ENCODE measurements at places on chromosomes 6 and 20.

DNA sequence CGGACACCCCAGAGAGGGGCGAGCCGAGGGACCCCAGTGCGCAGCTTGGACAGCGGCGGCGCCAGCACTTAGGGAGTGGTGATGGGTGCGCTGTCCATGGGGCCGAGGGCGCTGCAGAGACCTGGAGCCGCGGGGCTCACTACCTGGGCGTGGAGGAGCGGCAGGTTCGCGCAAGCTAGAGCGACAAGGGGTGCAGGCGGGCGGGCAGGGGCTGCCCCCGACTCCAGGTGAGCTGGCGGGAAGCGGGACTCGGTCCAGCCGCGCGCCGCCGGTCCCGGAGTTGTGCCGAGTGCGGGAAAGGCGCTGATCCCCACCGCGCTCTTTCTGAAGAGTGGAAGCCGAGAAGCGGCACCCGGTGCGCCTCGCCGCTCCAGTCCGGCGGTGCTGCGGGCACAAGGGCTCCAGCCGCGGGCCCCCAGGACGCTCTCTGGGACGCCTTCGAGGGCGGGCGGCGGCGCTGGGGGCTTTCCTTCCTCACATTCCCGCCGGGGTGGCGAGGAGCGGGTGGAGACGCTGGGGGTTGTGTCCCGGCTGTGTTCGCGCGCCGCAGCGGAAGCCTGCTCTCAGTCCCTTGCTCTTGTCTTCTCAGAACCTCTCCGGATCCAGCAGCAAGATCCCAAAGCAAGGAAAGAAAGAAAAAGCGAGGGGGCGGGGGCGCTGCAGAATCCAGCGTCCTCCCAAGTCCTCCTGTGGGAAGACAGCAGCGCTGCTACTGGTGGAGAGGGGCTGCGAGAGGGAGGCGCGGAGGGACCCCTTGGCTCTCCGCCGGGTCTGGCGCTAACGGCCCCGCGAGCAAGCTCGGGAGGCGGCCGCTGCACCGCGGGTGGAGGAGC, at the start of gene B3GAT2:
Gene B3GAT2, minus strand, starts transcription at position 610 of the 833 bp plus-strand sequence. CDS start 631 bp downstream, outside the sequence.
- DNase-seq, result no peak

DNA sequence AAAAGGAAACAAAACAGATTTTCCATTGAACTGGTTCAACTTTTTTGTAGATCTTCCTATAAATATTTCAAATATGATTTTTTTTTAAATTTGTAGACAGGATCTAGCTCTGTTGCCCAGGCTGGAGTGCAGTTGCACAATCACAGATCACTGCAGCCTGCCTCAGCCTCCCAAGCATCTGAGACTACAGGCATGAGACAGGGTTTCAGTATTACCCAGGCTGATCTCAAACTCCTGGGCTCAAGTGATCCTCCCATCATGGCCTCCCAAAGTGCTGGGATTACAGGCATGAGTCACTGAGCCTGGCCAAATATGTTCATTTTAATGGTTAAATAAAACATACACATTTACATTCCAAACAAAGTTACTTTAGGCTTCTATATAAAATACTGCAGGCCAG, 33.6 kb downstream of the SAMHD1 start:
- no peak for DNase-seq

GRCh38 chr6:106522562-106523250, 106.6 kb downstream of the RTN4IP1 start:
- DNase-seq, result no peak

DNA sequence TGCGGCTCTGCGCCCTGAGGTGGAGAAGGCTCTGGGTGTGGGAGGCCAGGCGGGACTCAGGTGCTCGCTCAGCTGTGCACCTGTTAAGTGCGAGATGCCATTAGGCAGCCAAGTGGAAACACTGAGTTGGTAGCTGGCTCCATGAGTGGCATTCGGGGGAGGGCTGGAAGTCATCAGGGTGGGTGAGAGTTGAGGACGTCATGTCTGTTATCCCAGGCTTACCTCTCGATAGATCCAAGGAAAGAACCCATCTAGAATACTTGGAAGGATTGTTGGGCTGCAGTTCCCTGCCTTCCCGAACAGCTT, 41.3 kb downstream of the TAF8 start:
- DNase-seq, result no peak

- DNase-seq, result no peak
These were observed 321.8 kb downstream of the HACE1 start for GRCh38 chr6:104537872-104538271.

GRCh38 chr20:33915726-33916331, 77.9 kb upstream of the RALY start:
- DNase-seq, result peak; percentile 39

GRCh38 chr20:23119456-23120216, 33.5 kb upstream of the CD93 start:
- DNase-seq, result no peak

DNA sequence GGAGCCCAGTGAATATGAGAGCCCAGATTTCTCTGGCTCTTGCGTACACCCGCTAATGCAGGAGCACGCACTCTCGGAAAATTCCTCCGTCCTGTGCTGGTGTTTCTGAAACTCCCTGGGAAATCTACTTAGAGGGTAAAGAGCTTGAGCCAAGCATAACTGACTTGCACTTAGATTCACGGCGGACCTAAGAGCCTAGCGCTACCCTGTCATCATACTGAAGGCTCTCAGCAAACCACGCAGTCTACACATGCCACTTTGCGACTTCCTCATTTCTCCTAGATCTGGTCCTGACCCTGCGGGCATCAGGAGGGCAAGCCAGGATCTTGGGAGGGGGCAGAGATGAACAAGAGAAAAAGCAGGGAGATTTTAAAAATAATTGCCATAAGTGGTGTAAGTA, 324.7 kb downstream of the CD83 start:
- no peak for DNase-seq

DNA sequence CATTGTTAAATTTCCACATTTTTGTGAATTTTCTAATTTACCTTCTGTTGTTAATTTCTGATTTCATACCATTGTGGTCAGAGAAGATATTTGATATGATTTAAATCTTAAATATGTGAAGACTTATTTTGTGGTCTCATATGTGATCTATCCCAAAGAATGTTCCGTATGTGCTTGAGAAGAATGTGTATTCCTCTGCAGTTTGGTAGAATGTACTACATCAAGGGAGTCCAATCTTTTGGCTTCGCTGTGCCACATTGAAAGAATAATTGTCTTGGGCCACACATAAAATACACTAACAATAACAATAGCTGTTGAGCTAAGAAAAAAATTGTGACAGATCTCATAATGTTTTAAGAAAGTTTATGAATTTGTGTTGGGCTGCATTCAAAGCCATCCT, 176.2 kb upstream of the PRND start:
- no peak for DNase-seq

DNA sequence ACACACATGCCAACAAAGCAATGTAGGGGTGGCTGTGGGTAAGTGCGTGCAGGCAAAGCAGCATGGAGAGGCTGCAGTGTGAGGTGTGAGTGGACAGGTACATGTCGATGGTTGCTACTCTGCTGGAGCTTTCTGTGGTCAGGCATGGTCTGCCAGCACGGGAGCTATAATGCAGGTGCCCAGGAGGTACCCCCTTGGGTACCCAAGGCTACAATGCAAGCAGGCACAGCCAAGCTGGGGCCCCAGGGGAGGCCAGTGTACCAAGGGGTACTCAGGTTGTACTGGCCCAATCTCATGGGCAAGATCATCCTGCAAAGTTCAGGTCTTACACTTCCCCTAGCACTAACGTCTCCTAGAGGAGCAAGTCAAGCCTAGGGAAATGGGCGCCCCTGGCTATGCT, 58.4 kb upstream of the IRAK1BP1 start:
- DNase-seq, result no peak

GRCh38 chr6:40472353-40472752, 114.8 kb downstream of the LRFN2 start:
- no peak for DNase-seq

- DNase-seq, result no peak
These were observed 10.9 kb upstream of the GCM1 start for GRCh38 chr6:53159558-53159957.

- no peak for DNase-seq
These were observed 72.7 kb downstream of the FAXC start for GRCh38 chr6:99276747-99277146.

- no peak for DNase-seq
These were observed 1.6 kb upstream of the TRIB3 start for GRCh38 chr20:378961-379336.

GRCh38 chr6:126516411-126516810, 176.5 kb downstream of the CENPW start:
- no peak for DNase-seq

GRCh38 chr20:17343656-17344452, 117.0 kb downstream of the PCSK2 start:
- DNase-seq, result no peak

- DNase-seq, result no peak
These were observed 11.8 kb downstream of the HTR1B start for GRCh38 chr6:77451466-77451865.

GRCh38 chr6:474453-475185, 83.1 kb downstream of the IRF4 start:
- DNase-seq, result peak; percentile 91

GRCh38 chr6:28586324-28586723, 60.6 kb downstream of the GPX5 start:
- no peak for DNase-seq

GRCh38 chr6:53982366-53983050, 128.7 kb upstream of the MLIP start:
- no peak for DNase-seq

- DNase-seq, result no peak
These were observed 33.8 kb downstream of the SERPINB6 start for GRCh38 chr6:2937627-2938003.

GRCh38 chr20:1505361-1505760, 14.1 kb upstream of the SIRPB2 start:
- no peak for DNase-seq

GRCh38 chr6:166258854-166259276, 49.3 kb downstream of the PRR18 start:
- peak; percentile 38 for DNase-seq

DNA sequence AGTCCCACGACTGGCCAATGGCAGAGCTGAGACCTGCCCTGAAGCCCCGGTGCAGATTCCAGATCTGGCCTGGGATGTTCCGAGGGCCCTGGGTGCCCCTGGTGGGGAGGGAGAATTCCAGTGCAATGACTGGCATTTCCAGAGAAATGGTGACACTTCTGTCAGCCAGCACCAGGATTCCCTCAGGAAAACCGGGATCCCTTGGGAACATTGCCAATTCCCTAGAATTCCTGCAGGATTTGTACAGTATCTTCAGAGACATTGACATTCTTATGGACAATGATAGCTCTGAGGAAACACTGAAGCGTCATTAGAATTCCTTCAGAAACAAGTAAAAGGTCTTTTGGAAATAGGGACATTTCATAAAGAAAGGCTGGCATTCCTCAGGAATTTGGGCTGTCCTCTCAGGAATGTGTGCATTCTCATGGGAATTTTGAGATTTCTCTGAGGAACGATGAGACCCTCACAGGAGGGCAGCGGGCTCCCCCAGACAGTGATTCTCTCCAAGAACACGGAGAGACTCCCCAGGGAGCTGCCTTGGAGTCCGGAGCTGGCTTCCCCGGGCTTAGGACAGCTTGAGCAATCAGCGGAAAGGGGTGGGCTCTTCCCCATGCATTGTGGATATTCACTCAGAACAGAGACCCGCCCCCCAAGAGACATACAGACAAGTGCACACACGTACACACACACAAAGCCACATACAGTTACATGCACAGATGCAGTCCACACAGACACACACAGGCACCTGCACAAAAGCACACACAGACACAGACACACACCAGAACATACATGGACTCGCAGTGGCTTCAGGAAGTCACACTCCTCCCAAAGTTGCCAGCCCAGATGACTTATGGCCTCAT, 35.2 kb upstream of the BPIFA2 start:
- DNase-seq, result no peak

DNA sequence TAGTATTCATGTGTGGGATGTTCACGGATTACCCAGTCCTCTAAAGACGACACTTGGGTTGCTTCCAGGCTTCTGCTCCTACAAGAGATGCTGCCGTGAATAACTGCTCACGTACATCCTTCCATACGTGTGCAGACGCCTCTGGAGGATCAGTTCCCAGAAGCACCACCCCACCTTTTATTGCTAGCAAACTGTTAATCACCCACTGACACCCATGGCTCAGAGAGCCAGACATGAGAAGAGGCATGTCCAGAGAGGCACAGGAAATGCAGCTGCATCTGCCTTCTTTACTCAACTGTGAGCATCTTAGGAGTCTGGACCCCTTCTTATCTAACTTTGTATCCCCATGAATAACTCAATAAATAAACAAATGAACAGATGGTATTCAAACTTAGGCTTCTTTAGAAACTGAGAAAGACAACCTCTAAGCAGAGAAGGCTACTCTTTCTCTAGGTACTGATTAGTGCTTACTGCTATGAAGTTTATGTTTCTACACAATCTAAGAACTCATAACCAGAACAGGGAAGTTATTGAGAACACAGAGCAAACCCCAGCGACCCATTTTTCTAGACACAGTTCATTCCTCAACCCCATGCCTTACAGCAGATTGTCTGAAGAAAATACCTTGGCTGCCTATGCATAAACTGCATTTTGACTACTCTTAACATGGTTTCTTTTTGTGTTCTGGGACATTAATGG, 228.7 kb upstream of the RREB1 start:
- DNase-seq, result no peak

- no peak for DNase-seq
These were observed 27.4 kb upstream of the RUNX2 start for GRCh38 chr6:45300736-45301135.

GRCh38 chr20:56606174-56606945, 22.7 kb upstream of the TFAP2C start:
- no peak for DNase-seq

GRCh38 chr6:70385901-70386300, 27.4 kb upstream of the FAM135A start:
- DNase-seq, result no peak

- no peak for DNase-seq
These were observed 26.1 kb upstream of the KCNQ5 start for GRCh38 chr6:72595812-72596211.

- DNase-seq, result peak; percentile 93
These were observed 14.5 kb downstream of the GNL1 start for GRCh38 chr6:30541515-30542403.

DNA sequence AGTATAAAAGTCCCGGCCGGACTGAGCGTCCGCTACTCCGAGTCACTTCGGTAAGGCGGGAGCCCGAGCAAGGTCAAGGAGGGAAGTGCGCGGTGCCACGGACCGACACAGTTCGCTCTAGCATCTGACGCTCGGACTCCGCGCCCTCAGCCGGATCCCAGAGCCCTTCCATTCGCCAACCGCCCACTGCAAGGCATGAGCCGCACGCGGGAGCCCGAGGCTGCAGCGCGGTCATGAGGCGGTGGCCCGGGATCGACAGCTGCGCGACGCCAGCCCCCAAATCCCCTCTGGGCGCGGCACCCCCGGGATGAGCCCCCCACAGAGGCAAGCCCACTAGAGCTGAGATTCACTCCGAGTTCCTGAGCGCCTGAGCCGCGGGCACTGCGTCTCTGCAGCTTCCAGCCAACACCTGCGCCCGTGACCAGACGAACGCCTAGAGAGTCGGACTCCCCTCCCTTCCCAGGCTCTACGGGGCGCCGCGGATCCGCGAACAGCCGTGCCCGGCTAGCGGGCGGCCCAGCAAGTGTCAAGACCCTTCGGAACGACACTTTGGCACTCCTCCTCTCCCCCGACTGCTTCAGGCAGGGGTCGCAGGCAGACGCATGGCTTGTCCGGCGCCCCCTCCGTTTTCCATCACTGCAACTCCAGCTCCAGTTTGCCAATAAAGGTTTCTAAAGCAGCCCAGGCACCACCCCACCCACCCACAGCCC, 725 bp upstream of the ISM1 start:
- no peak for DNase-seq
